Stimulated activated CD4-positive, alpha-beta T cell treated with anti-CD3 and anti-CD28 coated beads, Interleukin-4, amount 100 ng/mL, for 1 hour (primary cell): ENCODE measurements at places on chromosomes 7 and 10.

- DNase-seq = no peak
Observed at GRCh38 chr10:5895804-5896203, 5.8 kb downstream of the FBH1 start.

GRCh38 chr7:134174795-134175261, 47.7 kb downstream of the LRGUK start:
- no peak for DNase-seq

DNA sequence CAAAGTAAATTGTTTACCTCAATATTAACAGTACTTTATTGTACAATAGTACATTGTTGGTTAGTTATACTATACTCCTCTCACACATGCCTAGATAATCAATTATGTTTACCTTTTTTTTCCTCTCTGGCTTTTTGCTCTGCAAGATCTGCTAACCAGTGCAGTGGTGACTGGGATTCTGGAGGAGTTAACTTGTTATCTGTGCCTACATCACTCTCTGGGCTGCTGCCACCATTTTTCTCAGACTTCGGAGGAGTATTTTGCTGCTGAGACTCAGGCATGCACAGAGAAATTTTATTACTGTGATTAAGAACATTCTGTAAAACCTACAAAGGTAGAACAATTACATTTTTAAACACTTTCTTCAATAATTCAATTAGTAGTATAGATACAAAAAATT, 59.7 kb downstream of the NRBF2 start:
- no peak for DNase-seq

GRCh38 chr7:51357821-51358220, 41.2 kb upstream of the COBL start:
- no peak for DNase-seq

DNA sequence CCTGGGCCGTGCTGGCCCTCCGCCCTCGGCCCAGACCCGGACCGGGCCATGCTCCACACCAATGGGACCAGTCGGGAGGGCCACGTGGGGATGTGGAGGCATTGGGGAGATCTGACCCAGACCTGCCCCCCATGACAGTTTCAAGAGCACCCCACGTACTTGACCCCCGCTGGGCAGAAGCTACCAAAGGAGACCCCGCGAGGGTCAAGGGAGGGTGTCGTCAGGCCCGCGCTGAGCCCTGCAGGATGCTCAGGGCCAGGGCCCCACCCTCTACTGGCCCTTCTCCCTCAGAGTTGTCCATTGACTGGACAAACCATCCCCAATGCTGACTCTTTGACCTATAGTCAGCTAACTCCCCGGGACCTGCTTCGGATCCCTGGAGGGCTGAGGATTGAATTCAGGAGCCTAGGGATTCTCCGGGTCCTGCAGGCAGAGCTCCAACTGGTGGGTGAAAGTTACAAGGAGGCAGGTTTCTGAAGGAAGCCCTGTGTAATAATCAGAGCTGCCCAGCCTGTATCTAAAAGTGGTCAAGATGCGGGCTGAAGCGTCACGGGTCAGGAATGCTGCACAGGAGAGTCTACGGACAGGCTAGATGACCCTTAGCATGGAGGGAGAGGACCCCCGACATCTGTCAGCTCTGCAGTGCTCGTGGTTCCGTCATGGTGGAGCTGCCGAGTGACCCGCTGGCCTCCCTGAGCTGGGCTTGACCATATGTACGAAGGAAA, 498 bp upstream of the CALHM2 start:
- DNase-seq = no peak

- DNase-seq = no peak
Observed at GRCh38 chr10:132401401-132402118, 4.6 kb downstream of the PWWP2B start.

GRCh38 chr10:42979721-42980467, 97.0 kb upstream of the RET start:
- DNase-seq = no peak

DNA sequence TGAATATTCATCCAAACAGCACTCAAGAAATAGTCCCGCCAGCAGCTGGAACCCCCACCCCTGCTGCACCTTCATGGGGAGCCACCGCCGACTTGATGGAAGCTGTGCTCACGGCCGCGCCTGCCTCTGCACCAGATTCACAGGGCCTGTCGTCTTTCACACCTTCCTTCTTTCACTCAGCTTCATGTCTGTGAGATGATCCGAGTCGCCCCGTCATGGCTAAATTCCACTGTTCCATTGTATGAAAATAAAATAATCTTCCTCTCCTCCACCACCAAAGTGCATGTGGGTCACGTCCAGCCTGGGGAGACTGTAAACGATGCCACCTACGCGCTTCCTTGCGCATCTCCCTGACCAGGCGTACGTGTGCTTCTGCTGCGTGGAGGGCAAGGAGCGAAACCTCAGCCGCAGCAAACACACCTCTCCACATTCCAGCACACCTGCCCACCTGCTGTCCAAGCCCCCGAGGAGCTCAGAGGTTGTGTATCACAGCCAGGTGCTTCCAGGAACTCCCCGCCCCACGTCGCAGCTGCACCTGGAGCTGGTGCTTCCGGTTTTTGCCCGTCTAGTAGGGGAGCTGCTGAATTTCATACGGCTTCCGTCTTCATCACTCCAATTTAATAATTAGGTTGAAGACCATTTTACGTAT, 137.0 kb downstream of the PTPRN2 start:
- DNase-seq = no peak

DNA sequence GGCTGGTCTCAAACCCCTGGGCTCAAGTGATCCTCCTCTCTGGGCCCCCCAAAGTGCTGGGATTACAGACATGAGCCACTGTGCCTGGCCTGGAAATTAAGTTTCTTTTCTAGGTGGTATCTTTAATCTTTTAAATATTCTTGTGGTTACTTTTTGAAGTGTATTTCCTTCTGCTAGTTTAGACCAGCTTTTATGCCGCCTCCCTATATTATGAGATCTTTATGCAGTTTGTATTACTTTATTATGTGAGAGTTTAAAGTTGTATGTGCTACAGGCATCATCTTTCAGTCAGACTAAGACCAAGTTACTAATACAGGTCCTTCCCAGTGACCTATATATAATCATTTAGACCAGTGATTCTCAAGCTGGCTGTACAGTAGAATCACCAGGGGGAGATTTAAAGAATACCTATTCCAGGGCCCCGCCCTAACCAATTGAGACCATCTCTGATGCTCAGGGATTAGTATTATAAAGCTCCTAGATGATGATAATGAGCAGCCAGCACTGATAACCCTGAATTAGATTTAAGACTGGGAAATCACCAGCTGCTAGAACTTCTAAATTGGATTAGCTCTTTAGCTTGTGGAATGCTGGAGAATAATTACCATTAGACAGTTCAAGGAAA, 11.3 kb downstream of the INPP5F start:
- no peak for DNase-seq

DNA sequence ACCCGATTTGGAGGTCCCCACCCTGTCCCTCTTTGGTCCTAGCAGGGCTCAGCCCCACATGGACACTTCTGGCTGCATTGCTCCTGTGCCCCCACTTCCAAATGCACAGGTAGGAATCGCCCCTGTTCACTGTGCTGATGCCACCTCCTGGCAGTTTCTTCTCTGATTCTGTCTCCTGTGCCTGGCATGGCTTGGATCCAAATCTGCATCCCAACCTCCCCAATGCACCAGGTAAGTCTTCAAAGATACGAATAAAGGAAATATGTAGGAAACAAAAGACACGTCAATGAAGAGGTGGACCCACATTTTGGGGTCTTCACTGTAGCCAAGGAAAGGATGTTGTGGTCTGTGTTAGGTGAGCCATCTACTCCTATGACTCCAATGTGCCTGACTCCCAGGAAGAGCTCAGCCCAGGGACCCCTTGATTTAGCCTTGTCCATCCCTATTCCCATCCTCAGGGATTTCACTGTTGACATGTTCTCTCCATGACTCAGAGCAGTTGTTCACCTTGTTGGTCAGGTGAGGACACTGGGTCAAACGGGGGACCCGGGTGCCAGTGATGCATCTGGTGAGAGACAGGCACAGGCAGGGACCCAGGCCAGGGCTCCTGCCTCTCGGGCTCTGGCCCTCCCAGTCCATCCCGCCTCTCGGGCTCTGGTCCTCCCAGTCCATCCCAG, 341.8 kb downstream of the CXCL12 start:
- DNase-seq = no peak

- DNase-seq = no peak
Observed at GRCh38 chr7:151537818-151538561, 18.3 kb upstream of the RHEB start.

DNA sequence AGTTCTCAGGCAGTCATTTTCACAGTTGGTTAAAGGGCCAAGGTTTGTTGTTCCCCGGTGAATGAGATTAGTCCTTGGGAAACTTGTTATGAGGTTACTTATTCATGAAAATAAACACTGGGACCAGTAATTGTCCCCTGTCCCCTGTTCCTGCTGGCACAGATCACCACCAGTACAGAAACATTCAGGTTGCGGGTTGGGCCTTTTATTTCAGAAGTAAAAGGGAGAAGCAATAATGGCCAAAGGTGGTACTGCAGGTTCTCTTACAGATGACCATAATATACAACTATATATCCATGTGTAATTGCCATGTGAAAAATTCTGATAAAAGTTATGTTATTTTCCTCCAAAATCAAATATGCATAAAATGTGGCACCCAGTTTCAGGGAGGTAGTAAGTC, 442.0 kb downstream of the SORCS1 start:
- DNase-seq = no peak

DNA sequence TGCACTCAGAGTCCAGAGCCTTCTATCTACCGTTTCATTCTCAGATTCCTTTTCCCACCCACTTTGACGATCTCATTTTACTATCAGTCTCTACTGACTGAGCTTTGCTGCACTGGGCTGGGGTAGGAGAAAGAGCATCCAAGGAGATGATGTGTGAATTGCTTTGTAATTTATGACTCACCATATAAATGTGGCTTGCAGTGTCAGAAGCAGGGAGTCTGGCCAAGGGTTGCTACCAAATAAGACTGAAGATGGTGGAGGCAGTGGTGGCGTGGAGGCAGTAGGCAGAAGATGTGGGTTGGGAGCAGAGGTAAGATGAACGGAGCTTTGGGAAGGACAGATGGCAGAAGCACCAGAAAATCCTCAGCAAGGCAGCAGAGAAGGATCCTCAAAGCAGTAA, 73.3 kb upstream of the AGK start:
- no peak for DNase-seq

- DNase-seq = peak; percentile 95
Observed at GRCh38 chr10:28302638-28303488, at the start of gene MPP7. MPP7 (minus strand) TSS chr10:28303064; CDS start chr10:28238604, 64,460 bp downstream.

DNA sequence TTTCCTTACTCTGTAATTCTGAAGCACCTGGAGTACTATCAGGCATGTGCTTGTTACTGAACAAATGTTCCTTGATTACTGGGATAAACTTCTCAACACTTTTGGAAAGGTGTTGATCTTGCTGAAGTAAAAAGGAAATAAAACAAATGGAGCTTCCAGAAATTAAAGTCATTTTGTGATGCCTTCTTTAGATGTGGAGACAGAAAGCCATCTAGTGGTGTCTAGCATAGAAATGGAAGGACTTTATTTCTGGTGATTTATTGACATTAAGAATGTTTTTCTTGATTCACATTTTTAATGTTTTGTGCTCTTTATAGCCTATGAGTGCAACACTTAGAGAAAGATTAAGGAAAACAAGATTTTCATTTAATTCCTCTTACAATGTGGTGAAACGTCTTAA, 1.4 kb downstream of the SFR1 start:
- DNase-seq = no peak

- no peak for DNase-seq
Observed at GRCh38 chr7:39880556-39880955, 69.5 kb upstream of the CDK13 start.

DNA sequence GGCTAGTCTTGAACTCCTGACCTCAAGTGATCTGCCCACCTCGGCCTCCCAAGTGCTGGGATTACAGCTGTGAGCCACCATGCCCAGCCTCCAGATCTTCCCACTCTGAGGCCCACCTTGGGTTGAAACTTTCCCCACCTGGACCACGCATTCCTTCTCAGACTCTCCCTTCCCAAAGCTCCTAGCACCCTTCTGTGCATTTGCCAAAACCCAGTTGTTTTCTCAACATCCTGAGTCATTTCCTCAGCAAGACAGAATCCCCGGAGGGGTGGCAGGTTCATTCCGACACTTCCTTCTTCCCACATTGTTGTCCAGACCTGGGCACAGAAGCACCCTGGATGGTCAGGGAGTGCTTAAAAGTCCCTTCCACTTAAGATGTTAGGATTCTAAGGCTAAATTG, 28.9 kb downstream of the BAG3 start:
- DNase-seq = no peak

GRCh38 chr10:27660268-27660667, 85.4 kb downstream of the MKX start:
- DNase-seq = no peak

GRCh38 chr7:24764972-24765744, 7.9 kb upstream of the GSDME start:
- DNase-seq = no peak

DNA sequence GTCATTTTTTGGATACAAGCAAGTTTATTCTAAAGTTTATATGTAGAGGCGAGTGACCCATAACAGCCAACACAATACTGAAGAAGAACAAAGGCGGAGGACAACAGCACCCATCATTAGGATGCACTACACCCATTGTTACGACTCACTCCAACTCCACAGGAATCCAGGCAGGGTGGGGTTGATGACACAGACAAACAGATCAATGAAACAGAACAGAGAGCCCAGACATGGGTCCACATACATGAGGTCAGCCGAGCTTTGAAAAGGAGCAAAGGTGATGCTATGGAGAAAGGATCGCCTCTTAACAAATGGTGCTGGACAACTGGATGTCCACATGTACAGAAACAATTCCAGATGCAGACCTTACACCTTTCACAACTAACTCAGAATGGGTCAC, 426.4 kb downstream of the PTPRN2 start:
- DNase-seq = no peak

- DNase-seq = no peak
Observed at GRCh38 chr10:23094786-23095403, 484 bp upstream of the MSRB2 start.

DNA sequence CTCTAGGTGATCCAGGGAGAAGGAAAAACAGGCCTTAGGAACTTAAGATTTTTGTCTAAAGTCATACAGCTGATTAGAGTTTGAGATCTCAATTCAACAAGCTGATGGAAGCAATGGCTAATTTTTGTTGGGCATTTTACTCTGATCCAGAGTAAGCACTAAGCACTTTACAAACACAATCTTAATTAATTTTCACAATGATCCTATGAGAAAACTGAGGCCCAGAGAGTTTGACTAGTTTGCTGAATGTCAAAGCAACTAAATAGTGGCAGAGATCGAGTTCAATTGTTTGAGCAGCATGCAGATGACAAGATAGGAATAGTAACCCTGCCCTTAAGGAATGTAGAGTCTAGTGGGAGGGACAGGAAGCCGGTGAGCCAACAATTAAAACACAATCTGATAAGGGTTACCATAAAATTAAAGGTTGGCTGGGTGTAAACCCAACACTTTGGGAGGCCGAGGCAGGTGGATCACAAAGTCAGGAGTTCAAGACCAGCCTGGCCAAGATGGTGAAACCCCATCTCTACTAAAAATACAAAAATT, 13.5 kb upstream of the RPEL1 start:
- DNase-seq = no peak
